ENCODE measurements at places on chromosomes 1 and 21. TPM values are rescaled to one million over a fixed set of nuclear protein-coding genes. Genes with fewer than 3 reads are reported as not detected.

Gene GPR25
- total RNA-seq, result not detected

Gene OR6K2
- total RNA-seq, result not detected

Gene SPRR1A
- not detected for total RNA-seq

Gene HHIPL2
- total RNA-seq, result not detected

Gene C21orf58
- 1.4 TPM for total RNA-seq

Gene KIF14
- total RNA-seq, result 0.05 TPM

Gene TRMT13
- 8.1 TPM for total RNA-seq

Gene SERPINC1
- total RNA-seq, result 0.40 TPM

- DNase-seq, result no peak
Measured at GRCh38 chr1:18109756-18110597, 2.4 kb downstream of the IGSF21 start.

GRCh38 chr1:217048104-217048707 is 325.0 kb upstream of the ESRRG start:
- DNase-seq, result no peak

- no peak for DNase-seq
Measured at GRCh38 chr1:4935807-4936206, 281.4 kb downstream of the AJAP1 start.

GRCh38 chr1:1943834-1944570 is 24.9 kb upstream of the TMEM52 start:
- DNase-seq, result no peak

DNA sequence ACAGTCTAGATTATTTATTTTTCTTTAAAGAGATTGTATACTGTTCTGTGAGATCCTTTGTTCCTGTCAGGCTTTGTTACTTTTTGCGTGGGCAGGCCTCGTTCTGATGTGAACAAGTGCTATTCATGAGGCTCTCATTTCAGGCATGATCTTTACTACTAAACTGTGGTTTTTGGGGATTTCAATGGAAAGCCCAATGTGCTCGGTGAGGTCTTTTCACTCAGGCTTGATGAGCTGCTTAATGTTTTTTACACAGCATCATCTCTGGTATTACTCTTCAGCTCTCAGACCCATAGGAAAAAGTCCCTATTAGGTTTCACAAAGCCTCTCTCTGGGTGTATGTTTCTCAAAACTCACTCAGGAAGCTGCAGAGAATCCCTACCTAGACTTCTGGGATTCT is 419.4 kb downstream of the GPATCH2 start:
- no peak for DNase-seq

DNA sequence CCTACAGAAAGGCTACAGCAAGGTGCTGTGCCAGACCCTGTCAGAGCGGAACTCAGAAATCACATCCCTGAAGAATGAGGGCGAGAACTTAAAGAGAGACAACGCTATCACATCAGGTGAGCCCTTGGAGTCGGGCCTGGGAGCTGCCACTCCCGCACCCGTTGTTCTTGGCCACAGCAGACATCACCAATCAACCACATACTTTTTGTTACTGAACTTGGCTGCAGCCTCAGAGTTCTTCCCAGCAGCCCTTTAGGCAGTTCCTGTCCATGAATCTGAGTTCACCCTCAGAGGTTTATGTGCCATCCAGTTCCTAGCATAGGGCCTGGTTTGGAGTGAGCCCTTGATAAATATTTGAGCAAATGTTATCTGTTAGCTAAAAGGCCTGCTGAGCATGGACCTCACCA is 61.6 kb downstream of the FHAD1 start:
- no peak for DNase-seq

- no peak for DNase-seq
Measured at GRCh38 chr1:60223158-60223557, 149.6 kb upstream of the C1orf87 start.

GRCh38 chr1:225434046-225434445 is 6.2 kb upstream of the LBR start:
- DNase-seq, result no peak

GRCh38 chr1:32962248-32962896 is 2.2 kb downstream of the RNF19B start:
- DNase-seq, result no peak

Data from cardiac septum (tissue), 1 donor.